Stimulated activated CD8-positive, alpha-beta memory T cell treated with anti-CD3 and anti-CD28 coated beads, Interleukin-2, amount 100 ng/mL, for 48 hours (primary cell): ENCODE measurements at places on chromosomes 2 and 18.

DNA sequence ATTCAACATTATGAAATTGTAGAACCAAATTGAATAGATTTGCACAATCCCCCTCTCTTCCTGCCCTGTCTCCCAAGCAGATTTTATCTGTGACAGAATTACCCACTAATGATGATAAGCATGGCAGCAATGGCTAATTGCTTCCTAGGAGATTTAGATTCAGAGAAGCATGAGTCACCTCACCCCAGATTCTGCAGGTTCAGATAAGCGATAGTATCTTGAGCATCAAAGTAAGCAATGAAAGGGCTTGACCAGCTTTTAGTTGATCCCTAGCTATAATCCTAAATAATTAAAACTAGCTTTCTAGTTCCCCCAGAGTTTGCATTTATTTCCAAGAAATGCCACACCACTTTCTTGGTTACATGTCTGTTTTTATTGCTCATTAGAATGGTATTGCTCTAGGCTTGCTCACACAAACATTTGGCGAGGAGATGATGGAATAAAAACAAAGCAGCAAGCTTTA, 204.3 kb downstream of the GULP1 start:
- no peak for DNase-seq

GRCh38 chr2:137405496-137405895, 558.8 kb upstream of the HNMT start:
- DNase-seq: no peak

DNA sequence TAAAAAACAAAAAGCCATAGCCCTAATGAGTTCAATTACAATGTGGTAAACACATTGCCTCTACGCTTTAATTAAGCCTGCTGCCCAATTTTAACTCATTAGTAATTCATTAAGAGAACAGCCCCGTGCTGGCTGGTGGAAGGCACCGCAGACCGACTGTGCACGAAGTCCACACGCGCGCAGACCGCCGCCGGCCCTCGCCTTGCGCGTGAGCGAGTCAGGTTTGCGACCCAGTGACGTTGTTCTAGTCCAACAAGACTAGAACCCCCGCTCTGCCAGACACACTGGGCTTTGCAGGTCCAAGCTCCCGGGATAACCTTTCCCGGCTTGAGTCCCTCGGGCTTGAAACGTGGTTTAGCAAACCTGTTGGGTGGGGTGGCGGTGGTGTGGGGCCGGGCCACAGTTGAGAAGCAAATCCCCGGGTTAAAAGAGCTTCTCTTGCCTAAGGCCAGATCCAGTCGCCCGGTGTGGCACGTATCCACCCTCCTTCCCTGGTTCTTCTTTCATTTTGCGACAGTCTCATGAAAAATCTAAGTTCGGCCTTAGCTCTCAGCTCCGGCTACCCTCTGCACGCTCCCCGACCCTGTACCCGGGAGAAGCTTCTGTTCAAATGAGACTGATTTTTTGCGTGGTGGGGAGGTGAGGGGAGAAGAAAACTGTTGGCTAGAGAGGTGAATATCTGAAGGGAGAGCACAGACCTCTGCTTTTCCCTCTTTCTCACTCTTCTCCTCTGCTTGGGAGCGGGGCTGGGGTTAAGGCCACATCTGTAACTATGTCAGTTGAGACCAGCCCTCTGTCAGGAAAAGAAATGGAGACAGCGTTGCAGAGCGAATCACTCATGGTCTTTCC, 11.1 kb upstream of the SKOR2 start:
- no peak for DNase-seq

DNA sequence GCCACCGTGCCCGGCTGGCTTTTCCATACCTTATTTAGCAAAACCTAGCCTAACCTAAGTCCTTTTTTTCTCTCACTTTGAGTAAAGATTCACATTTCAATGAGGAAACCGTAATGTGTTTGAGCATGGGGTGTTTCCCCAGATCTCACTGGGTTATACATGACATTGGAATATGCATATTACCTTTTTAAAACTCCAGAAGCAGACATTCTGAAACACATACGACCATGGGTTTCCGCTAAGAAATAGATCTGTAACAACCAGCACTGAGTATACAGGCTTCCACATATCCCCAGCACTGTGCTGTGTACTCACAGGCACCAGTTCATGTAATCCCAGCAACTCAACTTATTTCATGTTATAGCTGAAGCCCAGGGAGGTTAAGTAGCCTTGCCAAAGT, 41.0 kb upstream of the FOSL2 start:
- DNase-seq: no peak

- no peak for DNase-seq
Observed at GRCh38 chr2:118032169-118033013, 18.5 kb upstream of the CCDC93 start.

DNA sequence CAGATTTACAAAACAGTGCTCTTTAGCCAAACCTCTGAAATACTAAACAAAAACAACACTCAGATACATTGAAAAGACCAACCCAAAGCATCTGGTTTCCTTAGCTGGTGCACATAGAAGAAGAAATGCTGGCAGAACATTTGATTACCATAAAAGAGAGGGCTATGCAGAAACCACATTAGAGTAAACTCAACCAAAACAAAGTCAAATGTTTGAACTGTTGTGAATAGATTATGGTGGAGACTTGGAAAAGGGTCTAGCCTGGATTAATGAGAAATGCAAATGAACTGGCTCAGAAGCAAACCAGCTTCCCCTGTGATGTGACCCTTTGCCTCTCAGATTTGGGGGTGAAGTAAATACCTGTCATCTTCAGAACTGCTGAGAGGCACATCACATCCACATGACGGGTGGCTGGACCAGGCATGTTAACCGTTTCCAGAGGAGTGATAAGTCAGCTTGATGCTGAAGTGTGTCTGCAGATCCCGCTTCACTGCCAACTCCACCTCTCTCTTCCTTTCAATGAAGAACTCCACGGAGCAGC, 153.0 kb downstream of the NRP2 start:
- no peak for DNase-seq

DNA sequence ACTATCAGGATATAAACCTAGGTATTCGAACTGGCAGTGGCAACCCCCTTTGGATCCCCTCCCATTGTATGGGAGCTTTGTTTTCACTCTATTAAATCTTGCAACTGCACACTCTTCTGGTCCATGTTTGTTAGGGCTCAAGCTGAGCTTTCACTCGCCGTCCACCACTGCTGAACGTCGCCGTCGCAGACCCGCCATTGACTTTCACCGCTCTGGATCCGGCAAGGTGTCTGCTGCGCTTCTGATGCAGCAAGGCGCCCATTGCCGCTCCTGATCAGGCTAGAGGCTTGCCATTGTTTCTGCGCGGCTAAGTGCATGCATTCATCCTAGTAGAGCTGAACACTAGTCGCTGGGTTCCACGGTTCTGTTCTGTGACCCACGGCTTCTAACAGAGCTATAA, 69.1 kb downstream of the LCLAT1 start:
- DNase-seq: no peak

DNA sequence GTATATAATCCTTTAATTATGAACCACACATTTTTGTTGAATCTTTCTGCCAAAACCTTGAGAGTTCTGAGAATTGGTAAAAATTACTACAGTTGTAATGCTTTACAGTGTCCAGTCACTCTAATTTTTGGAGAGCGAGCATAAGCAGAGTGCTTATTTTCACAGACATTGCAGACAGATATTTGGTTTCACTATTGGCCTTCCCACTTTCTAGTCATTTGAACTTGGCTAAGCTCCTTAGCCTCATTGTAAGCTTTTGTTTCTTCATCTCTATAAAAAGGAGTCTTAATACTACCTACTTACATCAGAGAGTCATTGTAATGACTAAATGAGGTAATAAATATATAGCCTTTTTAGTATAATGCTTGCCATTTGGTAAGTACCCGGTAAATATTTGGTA, 80.4 kb downstream of the LCLAT1 start:
- DNase-seq: no peak

GRCh38 chr2:171171808-171172207, 11.1 kb upstream of the TLK1 start:
- no peak for DNase-seq

- DNase-seq: no peak
Observed at GRCh38 chr2:158748926-158749590, 46.1 kb upstream of the DAPL1 start.

GRCh38 chr2:137208431-137208891, 443.1 kb downstream of the THSD7B start:
- DNase-seq: no peak

DNA sequence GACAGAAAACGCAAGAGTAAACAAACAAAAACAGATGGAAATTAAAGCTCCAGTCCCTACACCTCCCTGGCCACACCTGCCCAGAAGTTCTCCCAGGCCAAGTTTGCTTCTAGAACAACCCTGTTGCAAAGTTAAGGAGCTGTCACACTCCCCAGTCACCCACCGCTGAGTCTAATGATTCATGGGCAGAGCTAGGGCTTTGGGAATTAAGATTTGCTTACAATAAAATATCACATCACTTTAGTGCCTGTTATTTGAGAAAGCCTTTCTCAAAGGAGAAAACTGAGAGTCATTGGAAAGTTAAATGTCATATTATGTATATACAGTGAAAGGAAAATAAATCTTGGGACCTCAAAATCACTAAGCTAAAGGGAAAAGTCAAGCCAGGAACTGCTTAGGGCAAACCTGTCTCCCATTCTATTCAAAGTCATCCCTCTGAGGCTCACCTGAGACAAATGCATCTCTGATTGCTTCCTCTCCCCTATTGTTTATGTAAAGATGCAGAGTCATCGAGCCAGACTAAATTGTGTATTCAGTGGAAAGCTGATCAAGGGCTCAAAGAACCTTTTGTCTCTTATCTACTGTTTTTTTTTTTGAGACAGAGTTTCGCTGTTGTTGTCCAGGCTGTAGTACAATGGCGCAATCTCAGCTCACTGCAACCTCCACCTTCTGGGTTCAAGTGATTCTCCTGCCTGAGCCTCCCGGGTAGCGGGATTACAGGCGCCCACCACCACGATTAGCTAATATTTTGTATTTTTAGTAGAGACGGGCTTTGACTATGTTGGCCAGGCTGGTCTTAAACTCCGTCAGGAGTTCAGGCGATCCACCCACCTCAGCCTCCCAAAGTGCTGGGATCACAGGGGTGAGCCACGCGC, 2.8 kb downstream of the CRYGB start:
- no peak for DNase-seq

DNA sequence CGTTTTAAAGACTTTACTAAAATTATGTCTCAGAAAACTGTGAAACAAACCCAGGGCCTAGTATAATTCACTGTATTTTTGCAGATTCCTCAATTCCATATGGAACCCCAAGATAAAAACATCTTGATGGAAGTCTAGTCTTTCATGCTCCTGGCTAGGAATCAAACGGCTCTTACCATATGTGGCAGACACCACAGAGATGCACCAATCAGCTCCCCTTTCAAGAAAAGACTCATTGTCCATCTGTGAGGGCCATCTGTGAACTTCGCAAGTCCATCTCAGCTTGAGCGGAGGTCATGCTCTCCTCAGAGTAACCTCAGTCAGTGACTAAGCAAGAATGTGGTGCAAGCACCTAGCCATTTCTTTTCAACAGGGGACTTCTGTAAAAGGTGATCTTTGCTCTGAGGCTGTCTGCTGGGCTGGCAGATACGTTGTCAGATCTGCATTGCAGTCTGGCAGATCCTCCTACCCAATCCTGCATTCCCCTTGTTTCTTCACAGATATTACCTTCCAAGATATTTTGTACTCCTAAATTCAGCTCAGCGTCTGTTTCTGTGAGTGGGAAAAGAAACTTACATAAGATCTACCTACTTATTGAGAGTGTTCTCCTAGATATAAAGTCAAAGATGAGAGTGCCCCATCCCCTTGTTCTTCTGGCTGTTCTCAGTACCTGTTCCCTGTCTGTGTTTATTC, 419.3 kb downstream of the SPAG16 start:
- no peak for DNase-seq

DNA sequence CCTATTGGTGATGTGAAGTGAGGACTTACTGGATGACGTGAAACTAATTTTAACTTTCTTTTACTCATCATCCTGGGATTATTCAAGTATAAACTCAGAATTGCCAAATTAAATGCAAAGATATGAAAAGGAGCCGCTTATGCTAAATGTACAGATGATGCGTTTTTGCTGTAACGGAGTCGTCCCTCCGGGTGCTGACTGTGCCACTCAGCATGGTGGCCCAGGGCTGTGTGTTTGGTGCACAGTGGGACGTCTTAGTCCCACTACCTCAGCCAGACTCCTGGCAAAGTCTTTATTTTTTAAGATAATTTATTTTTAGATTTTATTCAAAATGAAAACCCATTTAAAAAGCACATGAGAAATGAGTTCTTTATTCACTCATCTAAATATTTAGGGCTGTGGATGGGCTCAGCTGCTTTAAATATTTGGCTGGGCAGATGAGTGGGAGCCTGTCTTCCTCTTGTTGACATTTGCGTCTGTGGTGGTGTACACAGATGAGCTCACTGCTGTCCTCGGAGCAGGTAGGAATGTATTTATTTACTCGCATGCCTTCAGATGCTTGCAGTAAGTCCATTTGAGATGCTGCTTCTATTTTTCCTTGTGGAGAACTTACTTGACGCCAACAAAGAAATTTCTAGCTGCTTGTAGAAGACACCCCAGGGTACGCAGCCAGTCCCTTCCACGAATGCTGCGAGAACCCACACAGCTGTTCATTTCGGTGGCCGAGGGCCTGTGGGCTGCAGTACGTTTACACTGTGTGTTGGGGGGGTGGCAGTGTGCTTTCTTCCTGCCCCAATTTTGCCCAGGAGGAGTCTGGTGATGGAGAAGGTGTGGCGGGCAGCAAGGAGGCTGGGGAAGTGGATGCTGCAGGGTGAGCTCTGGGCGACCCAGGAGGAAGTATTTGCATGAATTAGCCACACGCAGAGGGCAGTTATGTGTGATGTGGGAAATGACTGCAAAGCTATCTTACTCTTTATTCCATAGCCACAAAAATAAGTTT, 105.0 kb downstream of the AGAP1 start:
- DNase-seq: no peak

DNA sequence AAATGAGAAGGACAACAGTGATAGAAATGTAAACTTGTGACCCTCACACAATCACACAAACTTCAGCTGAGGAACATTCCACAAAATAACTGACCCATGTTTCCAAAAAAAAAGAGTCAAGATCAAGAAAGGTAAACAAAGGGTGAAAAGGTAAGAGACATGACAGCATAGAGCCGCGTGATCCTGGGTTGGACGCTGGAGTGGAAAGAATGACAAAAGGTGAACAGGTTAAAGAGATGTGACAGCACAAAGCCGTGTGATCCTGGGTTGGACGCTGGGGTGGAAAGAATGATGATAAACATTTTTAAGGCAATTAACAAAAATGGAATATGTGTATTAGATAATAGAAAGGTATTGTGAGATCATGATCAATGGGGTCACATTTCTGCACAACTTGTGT, 110.3 kb downstream of the SNTG2 start:
- no peak for DNase-seq
